Breast epithelium (tissue), 4 donors: ENCODE measurements at places on chromosomes 1 and 21. TPM values are rescaled to one million over a fixed set of nuclear protein-coding genes. Genes with fewer than 3 reads are reported as not detected.

The OVAAL gene
- not detected for total RNA-seq

DNA sequence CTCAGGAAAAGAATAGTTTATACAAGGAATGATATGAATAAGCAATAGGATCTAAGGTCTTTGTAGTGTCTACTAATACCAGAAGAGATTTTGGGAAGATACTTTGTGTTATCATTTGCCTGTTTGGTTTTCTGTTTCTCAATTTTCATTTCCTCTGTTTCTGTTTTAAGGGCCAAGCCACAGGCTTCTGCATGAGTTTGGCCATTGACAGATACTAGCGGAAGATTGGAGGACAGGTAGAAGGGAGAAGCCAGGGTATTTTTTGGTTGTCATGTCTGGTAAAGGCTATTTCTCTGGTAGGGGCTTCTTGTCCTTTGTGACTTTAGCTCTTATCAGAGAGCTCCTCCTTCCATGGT lies 51.4 kb downstream of the HS2ST1 start:
- no peak for DNase-seq
- H3K27ac ChIP-seq, result no peak overlapping the region
- H3K27me3 ChIP-seq, result no peaks in the 10 kb centered on the region
- H3K4me1 ChIP-seq, result no peaks in the 10 kb centered on the region

DNA sequence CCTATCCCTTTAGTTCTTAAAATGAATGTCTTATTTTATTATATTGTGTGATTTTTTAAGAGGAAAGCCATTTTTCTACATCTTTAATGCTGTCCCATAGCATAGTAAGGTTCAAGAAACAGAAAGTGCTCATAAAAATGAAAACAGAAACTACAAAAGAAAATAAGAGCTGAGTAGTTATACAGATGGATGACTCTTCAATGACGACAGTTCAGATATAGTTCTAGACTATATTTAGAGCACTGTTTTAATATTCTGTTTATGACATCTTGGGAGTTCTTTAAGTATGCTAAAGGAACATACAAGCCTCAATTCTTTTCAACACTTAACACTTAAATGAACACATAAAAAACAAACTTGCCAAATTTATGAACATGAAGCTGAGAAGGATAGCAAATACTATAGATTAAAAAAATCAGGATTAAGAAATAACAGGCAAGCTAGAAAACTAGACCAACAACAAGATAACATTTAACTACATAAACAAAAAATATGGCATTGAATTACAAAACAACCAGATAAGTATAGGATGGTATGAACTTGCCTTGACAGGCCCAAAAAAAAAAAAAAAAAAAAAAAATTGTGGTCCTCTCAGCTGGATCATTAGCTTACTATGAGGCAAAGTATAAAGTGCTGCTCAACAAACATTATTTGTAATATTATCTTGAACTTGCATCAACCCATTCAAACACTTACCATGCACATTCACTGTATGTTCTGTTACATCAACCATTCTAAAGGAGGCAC lies 87.9 kb downstream of the ZZZ3 start:
- no peaks in the 10 kb centered on the region for H3K4me1 ChIP-seq
- H3K27me3 ChIP-seq, result no peaks in the 10 kb centered on the region
- H3K27ac ChIP-seq, result no peak overlapping the region
- no peak overlapping the region for H3K4me3 ChIP-seq
- H3K36me3 ChIP-seq, result no peaks in the 10 kb centered on the region
- no peak for DNase-seq

- H3K27ac ChIP-seq, result peak overlapping the region; percentile 48
- H3K4me3 ChIP-seq, result no peak overlapping the region
- no peaks in the 10 kb centered on the region for H3K36me3 ChIP-seq
Measured at GRCh38 chr1:16984717-16985116, 4.3 kb upstream of the MFAP2 start.

DNA sequence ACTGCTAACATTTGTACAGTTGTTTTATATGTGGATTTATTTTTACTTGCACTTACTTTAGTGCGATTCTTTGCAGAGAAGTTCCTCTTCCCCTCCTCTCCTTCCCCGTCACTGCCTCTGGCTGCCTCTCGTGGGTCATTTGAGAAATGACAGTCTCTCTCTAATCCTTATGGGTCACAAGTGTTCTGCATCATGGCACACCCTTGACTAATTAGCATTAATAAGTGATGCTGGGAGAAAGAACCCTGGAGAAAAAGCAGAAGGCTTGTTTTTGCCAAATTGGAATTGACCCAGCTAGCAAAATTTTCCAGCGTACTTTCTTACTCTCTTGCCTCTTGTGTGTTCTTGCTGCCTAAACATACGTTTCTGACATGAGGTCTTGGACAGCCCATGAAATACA lies 301.2 kb downstream of the DUSP10 start:
- DNase-seq, result no peak
- H3K27me3 ChIP-seq, result no peaks in the 10 kb centered on the region
- H3K27ac ChIP-seq, result no peak overlapping the region
- no peaks in the 10 kb centered on the region for H3K4me1 ChIP-seq

DNA sequence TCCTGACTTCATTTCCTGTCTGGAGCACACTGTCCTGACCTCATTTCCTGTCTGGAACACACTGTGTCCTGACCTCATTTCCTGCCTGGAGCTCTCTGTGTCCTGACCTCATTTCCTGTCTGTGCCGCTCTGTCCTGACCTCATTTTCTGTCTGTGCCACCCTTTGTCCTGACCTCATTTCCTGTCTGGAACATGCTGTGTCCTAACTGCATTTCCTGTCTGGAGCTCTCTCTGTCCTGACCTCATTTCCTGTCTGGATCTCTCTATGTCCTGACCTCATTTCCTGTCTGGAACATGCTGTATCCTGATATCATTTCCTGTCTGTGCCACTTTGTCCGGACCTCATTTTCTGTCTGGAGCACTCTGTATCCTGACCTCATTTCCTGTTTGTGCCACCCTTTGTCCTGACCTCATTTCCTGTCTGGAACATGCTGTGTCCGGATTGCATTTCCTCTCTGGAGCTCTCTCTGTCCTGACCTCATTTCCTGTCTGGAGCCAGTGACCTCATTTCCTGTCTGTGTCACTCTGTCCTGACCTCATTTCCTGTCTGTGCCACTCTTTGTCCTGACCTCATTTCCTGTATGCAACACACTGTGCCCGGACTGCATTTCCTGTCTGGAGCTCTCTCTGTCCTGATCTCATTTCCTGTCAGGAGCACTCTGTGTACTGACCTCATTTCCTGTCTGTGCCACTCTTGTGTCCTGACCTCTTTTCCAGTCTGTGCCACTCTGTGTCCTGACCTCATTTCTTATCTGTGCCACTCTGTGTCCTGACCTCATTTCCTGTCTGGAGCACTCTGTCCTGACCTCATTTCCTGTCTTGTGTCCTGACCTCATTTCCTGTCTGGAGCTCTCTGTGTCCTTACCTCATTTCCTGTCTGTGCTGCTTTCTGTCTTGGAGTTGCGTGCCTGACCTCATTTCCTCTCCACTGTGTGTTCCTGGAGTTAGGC lies 27.6 kb downstream of the SKI start:
- no peak overlapping the region for H3K4me3 ChIP-seq
- no peaks in the 10 kb centered on the region for H3K27me3 ChIP-seq
- H3K4me1 ChIP-seq, result peaks cover 13% of the 10 kb centered on the region
- H3K27ac ChIP-seq, result peak overlapping the region; percentile 80
- DNase-seq, result no peak
- no peaks in the 10 kb centered on the region for H3K36me3 ChIP-seq

GRCh38 chr1:181091309-181092040 lies 3.0 kb downstream of the IER5 start:
- H3K27ac ChIP-seq, result no peak overlapping the region
- no peaks in the 10 kb centered on the region for H3K36me3 ChIP-seq
- H3K4me1 ChIP-seq, result no peaks in the 10 kb centered on the region

DNA sequence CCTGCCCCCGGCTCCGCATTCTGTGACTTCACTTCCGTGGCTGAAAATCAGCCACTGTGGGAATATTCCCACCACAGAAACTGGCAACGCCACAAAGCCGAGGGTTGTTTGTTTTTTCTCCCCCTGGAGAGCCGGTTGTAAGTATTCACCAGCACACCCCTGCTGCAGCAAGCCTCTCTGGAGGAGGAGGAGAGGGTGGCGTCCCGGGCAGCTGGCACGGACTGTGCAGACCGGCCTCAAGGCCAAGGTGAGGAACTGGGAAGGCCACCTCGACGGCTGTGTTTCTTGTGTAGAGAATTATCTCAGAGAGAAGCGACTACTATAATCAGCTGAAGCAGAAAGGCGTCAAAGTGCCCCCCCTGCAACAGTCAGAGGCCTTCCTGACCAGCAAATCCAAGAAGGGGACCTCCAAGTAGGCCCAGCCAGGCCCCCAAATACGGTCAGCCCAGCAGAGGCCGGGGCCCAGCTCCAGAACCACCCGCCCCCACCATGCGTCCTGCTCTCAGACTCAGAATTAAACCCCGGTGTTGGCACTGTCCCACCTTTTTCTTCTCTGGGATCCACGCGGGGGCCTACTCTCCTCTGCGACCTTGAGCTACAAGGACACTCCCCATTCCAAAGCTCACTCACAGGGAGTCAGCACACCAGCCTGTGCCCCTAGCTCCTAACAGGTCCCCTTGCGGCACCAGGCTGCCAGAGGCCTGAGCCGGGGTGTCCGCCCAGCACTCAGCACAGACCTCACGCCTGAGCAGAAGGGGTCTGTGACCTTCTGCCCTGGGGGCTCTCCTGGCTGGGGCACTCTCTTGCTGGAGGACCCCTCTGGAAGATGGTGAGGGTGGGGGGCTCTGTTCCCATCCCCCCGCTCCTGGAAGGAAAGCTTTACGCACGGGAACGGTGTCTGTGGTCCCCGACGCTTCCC lies 1.2 kb upstream of the SMIM1 start:
- H3K36me3 ChIP-seq, result no peaks in the 10 kb centered on the region
- H3K27me3 ChIP-seq, result no peaks in the 10 kb centered on the region
- peak overlapping the region; percentile 51 for H3K4me3 ChIP-seq
- peak overlapping the region; percentile 97 for H3K27ac ChIP-seq
- H3K4me1 ChIP-seq, result peaks cover 15% of the 10 kb centered on the region

DNA sequence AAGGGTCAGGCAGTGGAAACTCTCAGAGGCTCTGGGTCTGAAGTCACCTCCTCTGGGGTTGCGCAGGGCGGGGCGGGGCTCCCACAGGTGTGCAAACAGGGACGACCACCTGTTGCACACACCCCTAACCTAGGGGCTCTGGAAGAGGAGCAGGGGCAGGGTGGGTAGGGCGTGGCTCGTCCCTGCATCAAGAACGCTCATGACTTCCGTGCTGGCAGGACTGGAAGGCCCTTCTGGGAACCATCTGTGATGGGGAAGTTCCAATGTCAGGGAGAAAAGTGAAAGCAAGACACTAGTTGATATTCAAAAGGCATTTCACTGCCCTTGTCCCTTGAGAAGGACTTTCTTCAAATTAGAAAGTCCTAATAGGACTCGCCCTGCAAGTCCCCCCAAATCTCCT lies 22.1 kb upstream of the CLSTN1 start:
- no peak for DNase-seq
- H3K27ac ChIP-seq, result peak overlapping the region; percentile 35
- H3K27me3 ChIP-seq, result no peaks in the 10 kb centered on the region
- peaks cover 10% of the 10 kb centered on the region for H3K4me1 ChIP-seq
